ENCODE measurements at places on chromosomes 12 and 14.

- DNase-seq: no peak
These were observed 1.1 kb downstream of the LRP1 start for GRCh38 chr12:57129321-57129842.

DNA sequence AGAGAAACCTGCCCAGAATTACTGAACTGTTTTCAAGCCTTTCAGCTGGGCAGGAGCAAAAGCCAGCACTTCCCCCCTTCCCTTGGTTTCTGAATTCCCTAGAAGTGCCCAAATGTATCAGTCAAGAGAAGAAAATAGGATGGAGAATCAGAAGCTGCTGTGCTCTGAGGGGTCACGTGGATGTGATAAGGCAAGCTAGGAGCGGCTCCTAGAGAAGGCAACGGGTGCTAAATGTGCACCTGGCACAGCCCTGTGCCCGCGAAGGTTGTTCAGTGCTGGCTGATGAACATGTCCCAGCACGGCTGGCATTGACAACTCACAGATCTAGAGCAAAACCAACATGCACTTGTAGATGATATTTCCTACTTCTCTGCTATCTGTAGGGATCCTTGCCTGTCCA is 8.3 kb downstream of the EMG1 start:
- no peak for DNase-seq

GRCh38 chr12:3622822-3623690 is 129.9 kb downstream of the CRACR2A start:
- no peak for DNase-seq

DNA sequence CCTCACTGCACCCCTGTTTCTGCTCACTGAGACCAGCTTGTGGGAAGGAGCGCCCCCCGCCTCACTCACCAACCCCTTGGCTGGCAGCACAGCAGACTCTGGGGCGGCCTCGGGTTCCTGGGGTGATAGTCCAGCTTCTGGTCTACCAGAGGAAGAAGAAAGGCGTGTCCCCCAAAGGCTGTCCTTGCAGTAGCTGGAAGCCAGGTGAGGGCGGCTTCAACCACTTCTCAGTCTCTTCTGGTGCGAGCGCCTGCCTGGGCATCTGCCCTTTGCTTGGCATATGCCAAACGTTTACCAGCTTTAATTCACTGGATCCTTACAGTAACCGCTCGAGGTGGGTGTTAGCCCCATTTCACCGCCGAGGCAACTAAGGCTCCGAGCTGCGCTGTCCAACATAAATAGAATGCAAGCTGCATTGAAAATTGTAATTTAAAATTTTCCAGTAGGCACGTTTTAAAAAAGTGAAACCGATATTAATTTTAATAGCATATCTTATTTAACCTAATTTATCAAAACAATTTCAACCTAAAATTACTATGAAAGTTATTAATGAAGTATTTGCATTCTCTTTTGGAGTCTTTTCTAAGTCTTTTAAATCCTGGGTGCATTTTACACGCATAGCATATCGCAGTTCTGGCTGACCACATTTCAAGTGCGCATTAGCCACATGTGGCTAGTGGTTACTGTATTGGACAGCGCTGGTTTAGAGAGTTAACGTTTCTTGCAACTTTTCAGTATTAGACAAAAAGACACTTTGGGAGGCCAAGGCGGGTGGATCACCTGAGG is 872 bp downstream of the FAM177A1 start:
- no peak for DNase-seq

DNA sequence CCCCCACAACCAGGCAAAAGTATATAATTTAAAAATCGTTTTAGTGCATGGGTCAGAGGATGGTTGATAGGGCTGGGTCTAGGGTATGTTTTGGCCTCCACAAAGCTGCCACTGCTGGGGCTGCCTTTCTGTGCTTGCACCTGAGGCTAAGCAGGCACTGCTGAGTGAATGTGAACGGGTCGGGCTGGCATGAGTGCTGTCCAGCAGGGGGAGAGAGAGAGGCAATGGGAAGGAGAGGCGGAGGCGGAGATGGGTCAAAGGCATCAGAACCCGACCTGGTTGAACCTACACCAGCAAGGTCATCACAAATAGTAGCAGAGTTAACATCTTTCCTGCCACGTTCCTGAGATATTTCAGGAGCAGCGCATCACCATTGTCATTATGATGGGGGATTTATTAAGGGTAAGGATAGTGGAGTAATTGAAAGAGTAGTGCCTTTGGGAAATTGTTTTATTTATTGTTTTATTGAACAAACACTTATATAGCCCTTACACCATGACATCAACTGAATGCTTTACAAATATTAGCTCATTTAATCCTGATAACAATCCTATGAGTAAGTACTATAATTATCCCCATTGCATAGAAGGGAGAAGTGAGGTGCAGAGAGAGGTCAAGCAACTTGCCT is 5.8 kb upstream of the NRXN3 start:
- peak; percentile 10 for DNase-seq

GRCh38 chr12:67415473-67415872 is 146.3 kb downstream of the CAND1 start:
- DNase-seq: peak; percentile 76

GRCh38 chr12:105798256-105798845 is 340.4 kb downstream of the NUAK1 start:
- no peak for DNase-seq

GRCh38 chr12:51128919-51129318 is 44.0 kb downstream of the TFCP2 start:
- no peak for DNase-seq

GRCh38 chr12:9106610-9107541 is 8.8 kb downstream of the A2M start:
- DNase-seq: no peak

DNA sequence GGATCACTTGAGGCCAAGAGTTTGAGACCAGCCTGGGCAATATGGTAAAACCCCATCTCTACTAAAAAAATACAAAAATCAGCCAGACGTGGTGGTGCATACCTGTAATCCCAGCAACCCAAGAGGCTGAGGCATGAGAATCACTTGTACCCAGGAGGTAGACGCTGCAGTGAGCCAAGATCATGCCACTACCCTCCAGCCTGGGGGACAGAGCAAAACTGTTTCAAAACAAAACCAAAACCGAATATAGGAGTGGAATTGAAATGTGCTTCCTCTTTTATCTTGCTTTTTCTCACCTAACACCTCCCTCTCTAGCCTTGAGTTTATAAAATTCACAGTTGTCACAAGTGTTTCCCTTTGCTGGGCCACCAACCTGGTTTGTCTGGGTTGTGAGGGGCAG is 181.9 kb downstream of the PAH start:
- no peak for DNase-seq

DNA sequence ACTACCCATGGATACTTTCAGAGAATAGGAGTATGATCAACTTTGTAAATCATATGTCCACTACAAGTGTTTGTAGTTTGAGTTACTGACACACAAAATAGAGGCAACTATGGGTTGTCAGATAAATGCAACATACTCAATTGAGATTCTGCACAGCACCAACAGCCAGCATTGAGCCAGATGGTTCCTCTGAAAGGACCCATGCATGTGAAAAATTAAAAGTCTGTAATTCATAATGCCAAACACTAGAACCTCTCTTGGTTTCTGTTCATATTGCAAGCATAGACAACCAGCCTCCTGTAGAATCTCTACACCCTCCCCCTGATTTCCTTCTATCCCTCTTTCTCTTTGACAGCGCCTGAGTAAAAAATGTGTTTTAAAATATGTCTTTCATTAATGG is 831.0 kb downstream of the C12orf50 start:
- no peak for DNase-seq

DNA sequence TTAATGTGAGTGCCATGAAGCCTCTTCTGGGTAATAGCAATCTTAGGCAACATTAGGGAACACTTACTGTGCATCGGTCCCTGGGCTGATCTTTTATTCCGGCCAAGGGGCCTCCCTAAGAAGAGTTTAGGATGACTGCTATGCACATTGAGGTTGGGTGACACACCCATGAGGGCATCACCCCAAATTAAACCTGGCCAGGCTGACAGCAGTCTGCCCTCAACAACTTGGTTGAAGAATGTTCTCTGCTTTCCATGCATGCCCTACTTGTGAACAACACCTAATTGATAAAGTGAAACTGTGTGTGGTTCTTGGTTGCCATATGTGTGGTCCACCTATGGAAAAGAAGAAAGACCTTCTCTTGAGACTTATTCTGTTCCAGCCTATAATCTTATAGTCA is 1098.0 kb downstream of the BCL11B start:
- no peak for DNase-seq

DNA sequence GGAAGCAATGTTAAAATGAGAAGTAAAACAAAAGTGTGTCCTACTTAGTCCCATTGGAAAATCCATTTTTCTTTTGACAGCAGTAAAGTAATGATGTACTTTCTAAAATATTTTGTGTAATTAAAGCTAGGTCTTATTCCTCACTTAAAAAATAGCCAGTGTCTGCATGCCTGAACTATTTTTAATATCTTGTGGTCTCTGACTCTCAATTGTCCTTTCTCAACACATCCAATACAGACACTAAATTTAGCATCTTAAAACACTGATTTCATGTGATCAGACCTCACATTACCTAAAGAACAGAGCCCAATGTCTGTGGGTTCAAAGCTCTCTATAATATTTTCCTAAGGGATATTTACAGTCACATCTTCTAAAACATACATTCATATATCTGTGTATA is 108.0 kb downstream of the DERA start:
- DNase-seq: no peak

DNA sequence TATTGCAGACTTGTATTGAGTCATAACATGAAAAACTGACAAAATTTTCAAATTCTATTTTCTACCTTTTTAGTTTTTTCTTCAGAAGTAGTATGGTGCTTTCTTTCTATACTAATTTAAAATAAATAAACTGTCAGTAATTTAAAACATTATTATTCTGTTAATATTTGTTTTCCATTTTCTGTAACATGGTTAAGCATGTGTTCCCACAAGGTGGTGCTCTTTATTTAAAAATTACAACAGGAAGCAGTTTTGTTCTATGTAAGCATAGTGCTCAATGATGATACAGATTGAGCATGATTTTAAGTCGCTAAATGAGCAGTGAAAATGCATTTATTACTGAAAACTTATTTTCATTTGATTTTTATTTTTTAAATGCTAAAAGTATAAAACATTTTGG is 114.6 kb downstream of the PPFIA2 start:
- DNase-seq: peak; percentile 70

GRCh38 chr12:133236144-133236543 is 467 bp upstream of the ANHX start:
- DNase-seq: no peak

Data from tongue (tissue), 3 donors.